Esophagus squamous epithelium (tissue), 5 donors: ENCODE measurements at places on chromosomes 2 and 18.

DNA sequence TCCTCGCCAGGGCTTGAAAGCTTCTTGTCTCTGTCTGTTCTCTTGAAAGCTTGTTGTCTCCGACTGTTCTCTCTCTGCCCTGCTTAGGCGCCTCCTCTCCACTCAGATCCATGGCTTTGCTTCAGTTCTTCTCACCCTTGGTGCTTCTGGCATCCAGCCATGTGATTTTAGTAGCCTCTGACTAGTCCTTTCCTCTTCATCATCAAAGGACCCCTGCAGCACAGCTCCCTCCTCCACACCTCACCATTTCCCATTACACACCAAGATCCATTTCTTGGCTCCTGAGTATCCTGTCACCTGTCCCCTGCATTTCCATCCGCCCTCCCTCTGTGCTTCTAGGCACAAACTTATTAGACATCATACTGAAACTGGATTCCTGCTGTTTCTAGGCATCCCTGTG, 59.4 kb downstream of the ZNF236 start:
- no peak for DNase-seq

- DNase-seq, result no peak
These were observed 66.6 kb downstream of the MYO3B start for GRCh38 chr2:170244555-170244954.

DNA sequence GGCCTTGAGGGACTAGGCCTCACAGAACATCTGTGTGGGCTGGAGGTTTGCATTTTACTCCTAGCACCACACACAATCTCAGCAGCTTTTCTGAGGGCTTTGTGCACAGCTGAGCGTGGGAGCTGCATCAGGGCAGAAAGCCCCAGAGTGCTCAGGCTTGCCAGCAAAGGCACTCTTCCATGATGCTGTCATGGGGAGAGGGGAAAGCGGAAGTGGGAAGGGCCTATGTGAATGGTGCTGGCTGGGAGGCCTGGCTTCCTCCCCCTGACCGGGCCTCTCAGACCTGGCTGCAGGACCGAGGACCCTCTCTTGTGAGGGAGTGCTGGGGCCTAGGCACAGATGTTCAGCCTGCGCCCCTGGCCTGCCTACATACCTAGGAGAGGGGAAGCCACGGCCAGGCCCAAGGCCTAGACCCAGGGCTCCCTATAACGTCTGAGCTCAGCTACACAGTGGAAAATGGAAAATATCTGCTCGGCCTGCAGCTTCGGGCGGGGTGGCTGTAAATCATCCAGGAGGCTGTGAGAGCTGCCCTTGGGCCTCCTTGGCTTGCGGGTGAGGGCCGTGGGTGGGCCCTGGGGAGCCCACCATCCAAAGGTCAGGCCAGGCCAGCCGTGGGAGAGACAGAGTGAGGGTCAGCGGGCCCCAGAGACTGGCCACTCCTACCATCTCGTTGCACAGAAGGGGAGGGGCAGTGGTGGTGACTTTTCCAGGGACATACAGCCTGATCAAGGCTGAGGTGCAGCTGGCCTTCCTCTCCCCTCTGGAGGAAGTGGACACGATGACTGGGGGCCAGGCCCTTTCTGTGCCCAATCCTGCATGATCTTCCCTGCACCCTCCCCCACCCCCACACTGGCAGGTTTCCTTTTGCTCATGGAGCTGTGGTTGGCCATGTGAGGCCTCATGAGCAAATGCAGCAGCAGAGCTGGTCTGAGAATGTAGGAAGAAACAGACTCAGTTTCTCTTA, 22.8 kb downstream of the GLI2 start:
- DNase-seq, result no peak

GRCh38 chr2:203983064-203983715, 46.6 kb downstream of the ICOS start:
- DNase-seq, result no peak

DNA sequence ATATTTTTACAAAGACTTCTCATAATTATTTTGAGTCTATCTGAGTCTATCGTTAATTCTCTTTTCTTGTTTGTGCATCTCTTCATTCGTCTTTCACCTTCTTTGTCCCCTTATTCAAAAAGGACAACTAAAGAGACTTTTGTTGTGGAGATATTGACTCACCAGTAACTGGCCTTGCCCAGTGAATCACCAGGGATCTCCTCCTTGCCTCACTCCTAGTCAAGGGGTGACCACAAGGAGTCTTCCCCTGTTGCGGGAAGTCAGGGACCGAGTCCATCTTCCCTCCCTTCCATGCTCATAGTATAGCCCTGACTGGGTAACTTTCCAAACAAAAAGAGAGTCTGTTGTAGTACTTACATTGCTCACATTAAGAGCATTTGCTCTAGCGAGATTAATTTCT, 158.9 kb downstream of the NEB start:
- DNase-seq, result no peak

- no peak for DNase-seq
These were observed 419.2 kb upstream of the CYRIA start for GRCh38 chr2:17084877-17085276.

DNA sequence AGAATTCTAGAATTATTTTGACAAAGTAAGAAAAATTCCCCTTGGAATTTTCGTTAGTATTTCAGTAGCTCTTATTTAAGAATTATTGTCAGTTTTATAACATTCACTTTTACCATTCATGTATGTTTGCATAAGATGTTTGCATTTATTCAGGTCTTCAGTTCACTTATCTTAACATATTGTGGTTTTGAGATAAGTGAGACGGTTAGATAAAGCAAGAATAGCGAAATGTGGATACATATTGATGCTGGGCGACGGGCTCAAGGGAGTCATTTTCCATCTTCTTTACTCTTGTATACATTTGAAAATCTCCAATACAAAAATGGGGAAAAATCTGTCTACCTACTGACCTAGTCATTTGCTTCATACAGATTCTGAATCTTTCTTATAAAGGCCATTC, 156.7 kb upstream of the HDAC4 start:
- DNase-seq, result no peak
